ENCODE measurements at places on chromosomes 7 and 10. TPM values are rescaled to one million over a fixed set of nuclear protein-coding genes. Genes with fewer than 3 reads are reported as not detected.

- peak; percentile 22 for DNase-seq
Observed at GRCh38 chr7:156309016-156309620, 331.5 kb upstream of the RNF32 start.

DNA sequence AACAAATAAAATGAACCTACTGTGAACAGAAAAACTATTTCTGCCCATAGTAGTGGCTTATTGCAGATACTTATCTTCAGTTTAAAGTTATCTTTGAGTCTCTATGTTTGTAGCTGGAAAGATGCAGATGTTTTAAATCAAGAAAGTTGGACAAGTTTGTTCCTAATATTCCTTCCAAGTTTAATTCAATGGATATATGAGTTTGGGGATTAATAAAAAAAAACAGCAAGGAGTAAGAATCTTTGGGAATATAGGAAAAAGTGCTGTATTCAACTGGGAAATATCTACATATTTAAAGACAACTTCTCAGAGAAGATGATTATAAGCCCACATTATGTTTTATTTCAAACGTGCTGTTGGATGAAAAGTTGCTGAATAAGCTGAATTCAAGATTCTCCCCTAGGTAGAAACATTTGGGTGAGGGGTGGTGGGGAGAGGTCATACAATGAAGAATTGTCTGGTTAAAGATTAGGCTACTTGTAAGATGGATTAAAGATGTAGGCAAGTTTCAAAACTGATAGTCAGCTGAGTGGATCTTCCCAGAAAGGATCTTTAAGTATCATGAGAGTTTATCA lies 1135.2 kb downstream of the CNTNAP2 start:
- DNase-seq: peak; percentile 17

DNA sequence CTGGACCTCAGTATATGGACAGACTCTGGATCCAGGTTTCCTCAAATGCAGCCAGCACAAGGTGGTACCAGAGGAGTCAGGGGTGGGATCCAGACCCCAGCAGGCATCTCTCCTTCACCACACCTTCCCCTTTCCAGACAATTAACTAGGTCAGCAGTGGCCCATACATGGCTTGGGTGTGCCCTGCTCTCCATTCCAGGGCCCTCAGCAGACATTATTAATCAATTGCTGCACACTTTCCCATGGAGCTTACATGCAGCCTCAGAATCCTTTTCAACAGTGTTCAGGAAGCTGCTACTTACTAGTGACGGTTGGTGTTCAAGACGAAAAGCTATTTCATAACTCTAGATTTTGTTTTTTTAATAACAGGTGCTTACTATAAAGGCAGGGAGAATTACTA lies 6.0 kb downstream of the COL13A1 start:
- no peak for DNase-seq

- peak; percentile 68 for DNase-seq
Observed at GRCh38 chr10:132627666-132628531, 90.3 kb downstream of the INPP5A start.

- no peak for DNase-seq
Observed at GRCh38 chr7:85075864-85076263, 111.0 kb downstream of the SEMA3D start.

- DNase-seq: no peak
Observed at GRCh38 chr7:8040768-8041369, 72.3 kb downstream of the GLCCI1 start.

DNA sequence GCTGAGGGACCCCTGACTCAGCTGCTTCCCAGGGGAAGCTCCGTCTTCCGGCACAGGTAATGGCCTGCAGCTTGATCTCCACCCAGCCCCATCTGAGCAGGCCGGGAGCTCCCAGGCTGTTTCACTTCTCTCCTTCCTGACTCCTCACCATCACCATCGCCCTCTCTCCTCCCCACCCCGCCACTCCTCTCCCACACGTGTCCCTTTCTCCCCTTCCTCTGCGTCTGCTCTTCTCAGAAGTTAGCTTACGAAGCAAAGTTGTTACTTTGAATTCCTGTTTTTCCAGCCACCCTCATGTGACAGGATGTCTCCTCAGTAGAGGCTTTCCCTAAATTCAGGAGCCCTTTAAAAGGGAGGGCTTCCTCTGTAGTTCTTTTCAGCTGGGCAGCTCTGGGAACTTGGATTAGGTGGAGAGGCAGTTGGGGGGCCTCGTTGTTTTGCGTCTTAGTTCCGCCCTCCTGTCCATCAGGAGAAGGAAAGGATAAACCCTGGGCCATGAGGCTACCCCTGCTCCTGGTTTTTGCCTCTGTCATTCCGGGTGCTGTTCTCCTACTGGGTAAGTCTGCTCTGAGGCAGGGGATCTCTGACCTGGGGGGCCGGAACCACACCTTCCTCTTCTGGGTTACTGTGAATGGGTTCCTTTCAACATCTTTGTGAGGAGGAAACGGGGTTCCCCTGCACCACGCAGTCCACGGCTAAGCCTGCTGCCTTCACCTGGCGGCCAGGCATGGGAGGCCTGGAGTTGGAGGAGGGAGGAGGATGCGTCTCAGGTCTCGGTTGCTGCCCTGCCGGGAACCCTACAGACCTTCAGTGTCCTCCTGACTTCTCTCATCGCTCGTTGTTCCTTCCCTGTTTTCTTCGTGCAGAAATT lies at the start of gene MRC1:
Gene MRC1, plus strand, starts transcription at position 378 of the 871 bp plus-strand sequence. Its CDS starts 118 bp downstream, at position 496.
- no peak for DNase-seq

Gene CTAGE6
- not detected for polyA plus RNA-seq

Gene ZC3HAV1L
- 15.7 TPM for polyA plus RNA-seq

Gene FHIP2A
- 18.4 TPM for polyA plus RNA-seq

Gene ARHGEF35
- 1.2 TPM for polyA plus RNA-seq
